ENCODE measurements at places on chromosomes 13 and 19.

DNA sequence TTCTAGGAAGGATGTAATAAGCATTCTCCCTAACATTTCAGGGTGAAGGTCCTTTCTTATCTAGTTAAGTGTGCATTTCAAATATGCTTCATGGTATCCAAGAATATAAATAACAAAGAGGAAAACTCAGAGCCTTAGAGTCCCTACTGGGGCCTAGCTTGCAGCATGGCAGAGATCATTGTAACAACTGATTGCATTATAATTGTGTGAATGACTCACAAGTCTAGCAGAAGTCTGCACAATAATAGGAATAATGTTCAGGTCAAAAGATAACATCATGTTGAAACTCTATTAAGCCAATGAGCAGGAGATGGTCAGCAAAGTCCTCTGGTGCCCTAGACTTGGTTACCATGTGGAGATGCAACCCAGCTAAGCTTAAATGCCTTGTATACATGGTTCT, 3.4 kb downstream of the POSTN start:
- no peak for DNase-seq

DNA sequence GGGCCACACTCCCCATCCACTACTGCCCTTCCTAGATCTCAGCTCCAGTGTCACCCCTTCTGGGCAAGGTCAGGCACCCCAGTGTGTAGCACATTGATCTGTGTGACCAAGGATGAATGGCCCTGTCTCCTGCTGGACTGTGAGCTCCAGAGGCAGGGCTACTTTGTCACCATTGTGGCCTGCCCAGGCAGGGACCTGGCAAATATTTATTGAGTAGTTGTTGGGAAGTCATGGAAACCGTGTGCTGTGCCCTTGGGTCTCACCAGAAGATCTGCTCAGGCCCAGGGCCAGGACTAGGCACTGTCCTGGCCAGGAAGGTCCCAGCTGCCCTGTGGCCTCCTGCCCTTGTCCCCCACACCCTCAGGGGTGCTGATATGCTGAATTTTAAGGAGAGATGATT, 10.5 kb downstream of the NACC1 start:
- no peak for DNase-seq

- DNase-seq: no peak
Observed at GRCh38 chr19:2548966-2549365, 73.0 kb downstream of the GADD45B start.

GRCh38 chr13:112748947-112749735, 59.3 kb downstream of the ATP11A start:
- DNase-seq: peak; percentile 34

DNA sequence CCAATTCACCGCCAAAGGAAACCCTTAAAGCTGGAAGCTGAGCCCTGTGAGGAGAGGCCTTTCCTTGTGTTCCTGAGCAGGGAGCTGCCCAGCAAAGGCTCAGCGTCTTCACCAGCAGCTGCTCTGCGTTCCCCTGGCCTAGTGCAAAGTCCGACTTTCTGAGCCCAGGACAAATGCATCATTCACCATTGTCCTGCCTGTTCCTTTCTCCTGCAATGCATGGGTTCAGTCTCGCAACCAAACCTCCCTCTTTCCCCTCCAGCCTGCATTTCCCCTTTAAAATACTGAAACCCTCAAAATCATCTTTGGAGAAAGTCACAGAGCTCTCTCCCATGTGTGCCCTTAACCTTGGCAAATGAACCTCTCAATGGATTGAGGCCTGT, 12.9 kb upstream of the TMEM255B start:
- no peak for DNase-seq

DNA sequence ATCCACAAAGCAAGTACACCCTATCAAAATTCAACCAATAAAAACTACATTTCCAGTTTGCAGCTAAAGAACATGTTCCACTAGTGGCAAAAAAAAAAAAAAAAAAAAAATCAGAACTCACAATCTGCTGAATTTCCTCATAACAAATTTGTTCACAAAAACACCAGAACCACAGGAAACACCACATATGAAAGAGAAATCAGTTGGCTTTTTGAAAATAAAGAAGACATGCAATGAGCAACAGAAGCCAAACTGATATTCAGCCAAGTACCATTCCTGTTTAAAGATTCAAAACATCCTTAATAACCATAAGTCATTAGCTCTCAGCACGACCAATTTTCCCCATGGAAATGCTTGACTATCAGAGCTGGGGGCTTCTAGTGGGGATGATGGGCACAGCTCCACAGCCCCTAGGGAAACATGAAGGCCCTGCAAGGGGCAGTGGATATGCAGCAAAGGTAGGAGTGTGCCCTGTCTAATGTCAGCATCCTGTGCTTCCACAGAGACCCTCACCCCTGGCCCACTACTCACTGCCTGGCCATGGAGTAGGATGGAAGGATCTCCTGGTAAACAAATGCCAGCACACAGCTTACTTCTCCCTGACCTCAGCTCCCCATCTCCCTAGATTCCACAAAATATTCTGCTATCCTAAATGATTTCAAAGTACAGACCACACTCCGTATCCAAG, 74.0 kb upstream of the DOCK9 start:
- DNase-seq: no peak

DNA sequence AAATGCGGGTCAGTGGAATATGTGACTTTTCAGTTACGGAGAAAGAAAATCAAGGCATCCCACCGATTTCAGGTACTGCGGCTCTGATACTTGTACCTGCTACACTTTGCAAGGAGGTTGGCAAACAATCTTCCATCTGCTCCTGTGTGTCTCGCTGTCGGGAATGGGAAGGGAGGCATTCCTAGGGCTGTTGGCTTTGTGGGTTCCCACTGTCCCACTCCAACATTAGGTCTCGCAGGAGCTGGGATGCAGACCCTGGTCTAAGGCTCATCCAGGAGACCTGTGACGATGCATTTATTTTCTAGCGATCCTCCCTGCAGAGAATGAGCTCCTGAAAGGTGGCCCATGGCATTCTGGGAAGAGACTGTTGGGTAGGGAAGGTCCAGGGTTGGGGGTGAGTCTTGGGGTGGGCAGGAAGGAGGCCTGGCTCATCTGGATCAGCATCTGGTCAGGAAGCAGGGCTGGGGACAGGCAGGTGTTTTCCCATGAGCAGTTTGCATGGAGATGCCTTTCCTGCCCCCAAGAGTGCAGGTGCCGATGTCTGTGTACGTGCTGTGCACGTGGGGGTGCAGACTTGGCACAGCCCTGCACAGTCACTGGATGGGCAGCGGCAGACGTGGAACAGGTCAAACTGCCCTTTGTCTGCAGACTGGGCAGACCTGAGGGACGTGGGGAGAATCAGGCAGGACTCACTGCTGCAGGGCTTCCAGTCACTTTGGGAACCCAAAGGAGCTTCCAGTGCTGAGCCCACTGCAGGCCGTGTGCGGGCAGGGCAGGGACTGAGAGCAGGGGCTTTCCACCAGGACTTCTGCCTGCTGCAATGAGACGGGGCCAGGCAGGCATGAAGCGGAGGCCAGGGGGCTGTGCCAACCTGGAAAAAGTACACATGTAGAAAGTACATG, 152.4 kb downstream of the TEX29 start:
- no peak for DNase-seq

- DNase-seq: no peak
Observed at GRCh38 chr19:39568604-39569003, 28.6 kb upstream of the EID2 start.
